NCI-H1105 treated with DMSO at 0.1 percent for 48 hours (cell line): ENCODE measurements at places on chromosomes 13 and 19.

GRCh38 chr19:5148794-5149190 is 179.9 kb downstream of the KDM4B start:
- DNase-seq: no peak

DNA sequence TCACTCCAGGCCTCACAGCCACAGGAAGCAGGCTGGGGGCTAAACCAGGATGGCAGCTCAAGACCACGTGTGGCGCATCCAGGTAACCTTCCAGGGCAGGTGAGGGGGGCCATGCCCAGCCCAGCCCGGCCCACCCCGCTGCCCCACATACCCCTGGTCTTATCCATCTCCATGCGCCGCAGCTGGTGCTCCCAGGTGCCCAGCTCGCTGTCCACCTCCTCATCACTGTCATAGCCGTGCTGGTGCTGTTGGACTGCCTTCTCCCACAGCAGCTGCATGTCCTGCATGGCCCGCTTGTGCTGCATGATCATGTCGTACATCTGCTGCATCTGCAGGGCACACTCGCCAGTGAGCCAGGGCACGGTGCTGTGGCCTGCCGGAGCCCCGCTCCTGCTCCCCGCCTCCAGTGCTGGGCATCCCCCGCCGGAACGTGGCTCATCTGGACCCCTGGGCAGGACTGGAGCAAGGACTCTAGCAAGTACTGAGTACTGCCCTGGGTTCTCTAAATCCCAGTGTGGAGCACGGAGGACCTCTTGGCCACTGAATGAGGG is 6.0 kb upstream of the TM6SF2 start:
- no peak for DNase-seq

GRCh38 chr13:94236132-94236531 is 243.3 kb downstream of the DCT start:
- no peak for DNase-seq

- DNase-seq: no peak
These were observed 5.3 kb upstream of the GSK3A start for GRCh38 chr19:42247640-42248199.

- DNase-seq: no peak
These were observed 206.4 kb upstream of the SPRY2 start for GRCh38 chr13:80547341-80547740.

GRCh38 chr19:36136964-36137686 is 2.7 kb upstream of the CAPNS1 start:
- peak; percentile 5 for DNase-seq

DNA sequence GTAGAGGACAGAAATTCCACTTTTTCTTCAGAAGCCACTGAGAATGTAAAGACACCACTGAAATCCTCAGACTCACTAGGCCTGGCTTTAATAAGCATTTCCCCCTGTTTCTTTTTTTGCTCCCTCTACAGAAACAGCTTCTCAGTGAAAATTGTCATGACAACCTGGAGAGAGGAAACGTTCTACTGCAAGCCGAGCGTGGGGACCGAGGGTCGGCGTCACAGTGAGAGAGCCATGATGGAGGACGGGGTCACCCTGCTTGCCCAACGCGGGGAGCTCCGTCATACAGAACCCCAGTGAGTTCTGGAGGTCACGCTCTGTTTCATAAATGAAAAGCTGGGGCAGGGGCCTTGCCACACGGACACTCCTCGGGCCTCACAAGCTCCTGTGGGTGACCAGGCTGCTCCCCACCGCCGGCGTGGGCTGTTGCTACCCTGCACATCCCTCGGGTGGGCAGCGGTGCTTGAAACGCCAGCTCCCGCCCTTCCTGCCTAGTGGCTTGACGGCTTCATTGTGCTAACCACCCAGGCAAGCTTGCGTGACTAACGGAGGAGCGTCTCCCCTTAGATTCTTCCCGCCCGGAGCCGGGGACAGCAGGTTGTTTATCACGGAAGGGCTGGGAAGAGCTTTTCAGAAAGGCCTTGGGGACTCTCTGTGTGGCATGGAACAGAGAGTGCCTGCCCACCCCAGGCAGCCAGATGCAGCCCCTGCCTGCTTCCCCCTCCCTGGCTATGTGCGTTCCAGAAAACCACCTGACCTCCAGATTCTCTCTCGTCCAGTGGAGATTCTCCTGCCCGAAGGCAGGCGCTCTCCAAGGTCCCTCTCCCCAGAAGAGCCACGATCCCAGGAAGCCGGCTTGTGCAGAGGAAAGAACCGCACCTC is 153.6 kb downstream of the KATNAL1 start:
- DNase-seq: no peak

- DNase-seq: no peak
These were observed 38.4 kb upstream of the RCBTB2 start for GRCh38 chr13:48571126-48571913.

GRCh38 chr13:100179276-100179675 is 90.4 kb downstream of the PCCA start:
- no peak for DNase-seq

- DNase-seq: no peak
These were observed 89.3 kb downstream of the DIAPH3 start for GRCh38 chr13:60074397-60074796.

GRCh38 chr13:41802684-41803444 is 158.0 kb downstream of the VWA8 start:
- no peak for DNase-seq

- DNase-seq: no peak
These were observed 16.2 kb downstream of the DPY19L3 start for GRCh38 chr19:32421589-32422361.

DNA sequence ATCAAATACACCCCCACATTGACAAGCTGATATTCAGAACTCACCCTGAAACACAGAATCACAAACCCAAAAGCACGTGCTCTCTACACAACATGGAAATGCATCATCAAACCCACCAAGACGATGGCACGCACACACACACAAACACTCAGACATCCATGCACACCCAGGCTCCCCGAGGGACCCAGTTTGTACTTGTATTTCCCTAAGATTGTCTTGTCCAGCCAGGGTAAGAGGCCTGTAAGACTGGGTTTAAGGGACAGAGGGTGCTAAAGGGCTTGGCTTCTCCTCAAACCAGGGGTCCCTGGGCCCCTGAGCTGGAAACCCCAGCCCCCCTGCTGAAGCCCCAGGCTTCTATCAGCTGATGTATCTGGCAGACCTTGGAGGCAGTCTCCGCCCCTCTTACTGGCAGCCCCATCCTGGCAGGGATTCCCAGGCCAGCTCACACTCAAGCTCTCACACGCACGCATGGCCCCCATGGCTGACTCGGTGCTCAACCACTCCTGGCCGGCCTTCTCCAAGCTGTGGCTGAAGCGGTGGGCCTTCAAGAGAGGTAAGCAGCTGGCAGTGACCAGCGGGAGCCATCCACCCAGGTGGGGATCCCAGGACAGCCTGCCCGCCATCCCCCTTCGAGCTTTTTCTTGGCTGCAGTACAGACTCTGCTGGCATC is 6.5 kb downstream of the ARHGEF18 start:
- DNase-seq: no peak

DNA sequence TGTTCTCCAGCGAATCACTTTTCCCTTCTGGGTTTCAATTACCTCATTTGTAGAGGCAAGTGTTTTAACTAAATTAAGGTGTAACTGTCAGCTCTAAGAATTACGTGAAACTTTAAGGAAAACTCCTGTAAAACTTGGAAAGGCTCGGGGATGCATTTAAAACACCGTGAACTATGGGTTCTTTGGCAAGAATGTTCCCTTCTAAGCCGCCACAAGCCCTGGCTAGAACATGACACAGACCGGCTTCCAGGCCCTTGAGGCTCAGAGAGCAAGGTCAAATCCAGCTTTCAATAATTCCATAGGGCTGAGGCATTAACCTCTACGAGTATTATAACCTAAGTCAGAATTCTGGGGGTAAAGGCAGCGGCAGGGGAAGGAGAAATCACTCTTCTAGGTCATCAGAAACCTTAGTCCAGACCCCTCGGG is 685 bp downstream of the VWA8 start:
- peak; percentile 2 for DNase-seq

DNA sequence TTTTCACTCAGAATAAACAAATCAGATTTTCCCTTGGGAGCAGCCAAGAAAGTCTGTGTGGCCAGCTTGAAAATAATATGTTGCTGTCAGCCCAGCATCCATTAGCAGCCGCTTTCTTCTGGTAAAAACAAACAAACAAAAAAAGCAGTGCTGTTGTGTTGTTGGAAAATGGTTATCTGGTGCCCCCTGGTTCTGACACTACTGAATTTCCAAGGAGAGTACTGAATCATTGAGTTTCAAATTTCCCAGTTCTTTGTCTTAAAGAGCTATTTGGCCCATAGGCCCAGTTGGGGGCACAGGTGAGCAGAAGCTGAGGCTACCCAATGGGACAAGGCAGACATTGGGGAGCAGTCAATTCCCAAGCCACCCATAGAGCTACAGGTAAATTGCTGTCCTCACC is 995.9 kb downstream of the UQCRFS1 start:
- DNase-seq: peak; percentile 11
